ENCODE measurements at places on chromosomes 13 and 19.

DNA sequence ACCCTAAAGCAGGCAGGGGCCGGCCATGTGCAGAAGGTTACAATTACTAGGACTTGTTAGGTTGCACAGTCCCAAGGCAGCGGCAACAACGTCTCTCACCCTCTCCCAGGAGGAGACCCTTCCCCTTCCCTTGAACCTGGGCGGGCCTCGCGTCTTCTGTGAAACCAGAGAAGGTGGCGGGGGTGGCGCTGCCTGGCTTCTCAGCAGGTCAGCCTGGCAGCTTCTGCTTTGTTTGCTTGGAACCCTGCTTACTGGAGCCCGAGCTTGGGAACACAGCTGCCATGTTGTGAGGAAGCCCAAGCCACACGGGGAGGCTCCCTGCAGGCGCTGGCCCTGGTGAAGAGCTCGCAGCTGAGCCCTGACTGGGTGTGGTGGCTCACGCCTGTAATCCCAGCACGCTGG, 15.5 kb downstream of the MKNK2 start:
- DNase-seq, result no peak

DNA sequence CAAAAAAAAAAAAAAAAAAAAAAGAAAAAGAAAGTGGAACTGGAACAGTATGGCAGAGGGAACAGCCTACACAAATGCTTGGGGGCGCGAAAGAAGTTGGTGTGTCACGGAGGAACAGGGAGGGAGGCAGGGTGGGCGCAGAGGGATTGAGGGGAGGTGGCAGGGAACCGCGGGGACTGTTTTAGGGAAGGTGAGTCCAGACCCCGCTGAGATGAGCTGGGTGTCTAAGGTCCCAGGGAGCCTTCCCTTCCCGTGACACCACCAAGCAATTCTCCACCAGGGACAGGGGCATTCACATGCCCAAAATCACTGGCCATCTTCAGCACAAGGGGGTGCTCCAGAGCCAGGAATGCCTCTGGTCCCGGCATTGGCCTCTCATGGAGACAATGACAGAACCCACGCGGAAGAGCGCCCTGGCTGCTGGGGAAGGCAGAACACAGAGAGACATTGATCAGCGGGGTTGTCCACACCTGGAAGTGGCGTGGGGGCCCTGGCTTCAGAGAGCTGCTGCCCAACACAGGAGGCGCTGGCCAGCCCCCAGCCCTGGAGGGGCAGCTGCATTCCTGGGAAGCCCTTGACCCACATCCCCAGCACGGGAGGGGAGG, 6.9 kb downstream of the PEAK3 start:
- DNase-seq, result no peak

- no peak for DNase-seq
These were observed 9.4 kb upstream of the LRRC63 start for GRCh38 chr13:46202188-46202795.

DNA sequence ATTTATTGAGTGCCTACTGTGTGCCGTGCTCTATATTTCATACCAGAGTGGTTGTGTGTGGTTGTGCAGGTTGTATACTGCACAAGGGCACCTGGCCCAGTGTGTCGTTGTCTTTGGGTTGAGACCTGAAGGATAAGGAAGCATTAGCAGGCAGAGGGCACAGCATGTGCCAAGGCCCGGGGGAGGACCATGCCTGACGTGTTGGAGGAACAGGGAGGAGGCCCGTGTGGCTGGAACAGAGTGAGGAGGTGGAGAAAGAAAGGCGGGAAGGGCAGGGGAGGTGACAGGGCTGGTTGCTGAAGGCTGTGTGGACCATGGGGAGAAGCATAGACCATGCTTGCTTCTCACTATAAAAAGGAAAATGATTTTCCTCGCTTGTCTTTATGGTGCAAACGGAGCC, 26.8 kb downstream of the CELF5 start:
- no peak for DNase-seq

GRCh38 chr19:4258181-4258580, 11.3 kb downstream of the YJU2 start:
- DNase-seq, result no peak

DNA sequence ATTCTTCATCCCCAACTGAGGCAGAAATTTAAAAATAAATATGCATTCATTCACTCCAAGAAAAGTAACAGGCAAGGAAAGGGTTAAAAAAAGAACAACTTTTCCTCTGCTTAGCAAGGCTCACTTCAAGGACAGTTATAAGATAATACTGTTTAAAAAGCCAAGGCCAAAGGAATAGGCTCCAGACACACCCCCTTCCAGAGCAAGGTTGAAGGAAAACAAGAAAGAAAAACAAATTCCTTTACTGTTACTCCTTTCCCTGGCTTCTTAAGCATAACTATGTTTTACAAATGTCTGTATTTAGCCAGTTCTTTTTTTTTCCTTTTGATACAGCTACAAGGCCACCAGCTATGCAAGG, 8.5 kb downstream of the SIGLEC11 start:
- DNase-seq, result no peak

DNA sequence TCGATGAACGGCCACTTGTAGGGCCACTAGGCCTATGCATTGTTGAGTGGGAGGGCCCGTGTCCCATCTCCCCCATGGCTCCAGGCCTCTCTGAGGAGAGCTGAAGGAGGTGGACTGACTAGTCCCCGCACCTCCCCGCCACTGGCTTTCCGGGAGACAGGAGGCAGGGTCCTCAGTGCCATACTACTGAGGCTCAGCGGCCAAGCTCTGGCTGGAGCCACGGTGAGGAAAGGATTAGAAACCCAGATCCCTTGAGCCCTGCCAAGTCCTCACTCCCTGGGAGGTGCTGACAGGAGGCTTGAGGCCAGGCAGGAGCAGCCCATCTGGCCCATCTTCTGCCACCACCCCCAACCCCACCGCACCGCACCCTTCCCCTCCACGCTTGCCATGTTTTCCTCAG, 29.0 kb downstream of the CCDC8 start:
- no peak for DNase-seq
